Left kidney (tissue), 8 donors: ENCODE measurements at places on chromosomes 7 and 10. TPM values are rescaled to one million over a fixed set of nuclear protein-coding genes. Genes with fewer than 3 reads are reported as not detected.

GHRHR gene
- 0.33 TPM for polyA plus RNA-seq

AOAH gene
- 1.7 TPM for polyA plus RNA-seq

CPED1 gene
- polyA plus RNA-seq, result 43.4 TPM

FAM237B gene
- 1.1 TPM for polyA plus RNA-seq

MYOZ1 gene
- 5.0 TPM for polyA plus RNA-seq

ZNF786 gene
- polyA plus RNA-seq, result 9.3 TPM

CLRN3 gene
- polyA plus RNA-seq, result 22.5 TPM

TRPV6 gene
- 12.3 TPM for polyA plus RNA-seq

AVPI1 gene
- 4.0 TPM for polyA plus RNA-seq

TUBB8 gene
- 1.1 TPM for polyA plus RNA-seq

H2BK1 gene
- not detected for polyA plus RNA-seq

HDAC9 gene
- 10.4 TPM for polyA plus RNA-seq

CRYGN gene
- polyA plus RNA-seq, result 4.4 TPM

BRI3 gene
- polyA plus RNA-seq, result 86.1 TPM

CTNNA3 gene
- 4.3 TPM for polyA plus RNA-seq

NPSR1 gene
- not detected for polyA plus RNA-seq

ADIRF gene
- 8.9 TPM for polyA plus RNA-seq

CALML3 gene
- not detected for polyA plus RNA-seq

FOXP2 gene
- polyA plus RNA-seq, result 7.4 TPM

CLDN4 gene
- polyA plus RNA-seq, result 56.5 TPM

MSRB2 gene
- 44.7 TPM for polyA plus RNA-seq

SSBP1 gene
- polyA plus RNA-seq, result 144 TPM

FKBP6 gene
- polyA plus RNA-seq, result 0.60 TPM

TFR2 gene
- 0.93 TPM for polyA plus RNA-seq

FZD8 gene
- 10.5 TPM for polyA plus RNA-seq

FAM13C gene
- 7.1 TPM for polyA plus RNA-seq

PAX4 gene
- not detected for polyA plus RNA-seq

PVRIG gene
- polyA plus RNA-seq, result 9.7 TPM

CCDC146 gene
- polyA plus RNA-seq, result 33.8 TPM

PNLIPRP2 gene
- not detected for polyA plus RNA-seq

WAC gene
- 173 TPM for polyA plus RNA-seq

ACSL5 gene
- 4.7 TPM for polyA plus RNA-seq

WASL gene
- polyA plus RNA-seq, result 82.4 TPM

TMEM140 gene
- 25.9 TPM for polyA plus RNA-seq

PPP1R3C gene
- polyA plus RNA-seq, result 37.3 TPM

TWIST1 gene
- 6.6 TPM for polyA plus RNA-seq

JAKMIP3 gene
- polyA plus RNA-seq, result 0.25 TPM

CAMK2B gene
- polyA plus RNA-seq, result 1.7 TPM

FIS1 gene
- polyA plus RNA-seq, result 130 TPM

NPFFR1 gene
- 0.15 TPM for polyA plus RNA-seq

HOXA2 gene
- polyA plus RNA-seq, result 13.9 TPM

IGFBP1 gene
- polyA plus RNA-seq, result 0.17 TPM

EZH2 gene
- 63.9 TPM for polyA plus RNA-seq

FOXI2 gene
- polyA plus RNA-seq, result 1.2 TPM

FRAT1 gene
- polyA plus RNA-seq, result 2.5 TPM

SORCS1 gene
- polyA plus RNA-seq, result 18.3 TPM

HNRNPF gene
- 204 TPM for polyA plus RNA-seq

TIMM23B gene
- 22.7 TPM for polyA plus RNA-seq

GOT1 gene
- polyA plus RNA-seq, result 85.9 TPM

ANKRD61 gene
- polyA plus RNA-seq, result 3.4 TPM

RGS10 gene
- polyA plus RNA-seq, result 26.9 TPM
